ENCODE measurements at places on chromosomes 7 and 10. TPM values are rescaled to one million over a fixed set of nuclear protein-coding genes. Genes with fewer than 3 reads are reported as not detected.

Gene CHAT
- not detected for polyA plus RNA-seq

Gene GPR15LG
- polyA plus RNA-seq = not detected

Gene OR6V1
- not detected for polyA plus RNA-seq

Gene GRID2IP
- 0.09 TPM for polyA plus RNA-seq

Gene SPAM1
- not detected for polyA plus RNA-seq

Gene CALHM3
- not detected for polyA plus RNA-seq

Gene FEZF1
- polyA plus RNA-seq = not detected

Gene PRPS1L1
- not detected for polyA plus RNA-seq

Gene OR2F1
- not detected for polyA plus RNA-seq

Gene MPLKIP
- 65.2 TPM for polyA plus RNA-seq

Gene TEX47
- not detected for polyA plus RNA-seq

Gene DNAJC12
- polyA plus RNA-seq = not detected

Gene WNT2
- not detected for polyA plus RNA-seq

Gene FAM25G
- polyA plus RNA-seq = not detected

Gene FAM25A
- not detected for polyA plus RNA-seq

Gene LRRC18
- 0.58 TPM for polyA plus RNA-seq

Gene ATP5F1C
- polyA plus RNA-seq = 340 TPM

Gene GIMAP1
- polyA plus RNA-seq = 3.0 TPM

Gene FAM107B
- polyA plus RNA-seq = 113 TPM

Gene CHST15
- polyA plus RNA-seq = 15.4 TPM

Gene DLX5
- not detected for polyA plus RNA-seq

Gene FGL2
- 23.7 TPM for polyA plus RNA-seq
